Activated gamma-delta T cell treated with Interleukin-2 at 50 U/mL for 16 hours (primary cell): ENCODE measurements at places on chromosomes 11 and 22.

- DNase-seq = no peak
Observed at GRCh38 chr22:48004936-48005335, 1242.5 kb downstream of the TBC1D22A start.

GRCh38 chr11:65078151-65078550 is 5.7 kb downstream of the CDCA5 start:
- peak; percentile 71 for DNase-seq

- DNase-seq = no peak
Observed at GRCh38 chr11:1521382-1522080, 35.0 kb upstream of the MOB2 start.

DNA sequence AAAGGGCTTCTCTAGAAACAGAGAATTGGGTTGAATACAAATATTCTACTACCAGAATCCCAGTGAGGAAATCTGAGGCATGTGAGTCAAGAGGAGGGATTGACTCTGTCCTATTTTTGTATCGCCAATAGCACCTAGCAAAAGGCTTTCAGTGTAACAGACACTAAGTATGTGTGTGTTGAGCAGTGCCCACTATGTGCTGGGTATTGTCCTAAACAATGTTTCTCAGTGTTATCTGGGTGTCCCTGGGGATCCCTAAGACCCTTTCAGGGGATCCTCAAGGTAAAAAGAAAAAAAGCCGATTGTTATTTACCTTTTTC is 21.0 kb upstream of the RBFOX2 start:
- no peak for DNase-seq

GRCh38 chr11:111334532-111335502 is 36.5 kb downstream of the POU2AF3 start:
- no peak for DNase-seq

DNA sequence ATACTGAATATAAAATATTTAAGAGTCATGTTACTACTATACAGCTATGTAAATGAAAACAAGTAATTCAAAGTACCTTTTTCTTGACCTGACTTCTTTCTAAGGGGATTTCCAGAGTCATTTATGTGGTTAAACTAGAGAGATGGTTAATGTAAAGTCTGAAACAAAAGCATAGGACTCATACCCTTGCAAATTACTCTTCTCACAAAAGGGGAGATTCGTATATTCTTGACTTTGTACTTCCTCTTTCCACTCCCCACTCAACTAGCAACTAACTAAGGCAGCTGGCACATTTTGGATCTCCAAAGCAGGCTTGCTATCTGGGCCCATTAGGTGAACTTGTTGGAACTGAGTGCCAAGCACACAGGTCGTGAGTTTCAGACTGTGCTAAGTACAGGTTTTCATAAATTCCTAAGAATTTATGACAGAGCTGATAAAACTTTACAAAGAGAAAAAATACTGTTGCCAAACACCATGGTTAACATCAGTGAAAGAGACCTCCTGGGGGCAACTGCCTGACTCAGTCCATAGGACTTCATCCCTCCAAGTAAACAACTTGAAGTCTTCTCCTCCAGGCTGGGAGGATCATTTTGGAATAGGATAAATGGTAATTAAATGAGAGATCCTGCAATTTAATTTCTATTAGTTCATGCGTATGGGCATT is 77.0 kb upstream of the DDI1 start:
- no peak for DNase-seq

DNA sequence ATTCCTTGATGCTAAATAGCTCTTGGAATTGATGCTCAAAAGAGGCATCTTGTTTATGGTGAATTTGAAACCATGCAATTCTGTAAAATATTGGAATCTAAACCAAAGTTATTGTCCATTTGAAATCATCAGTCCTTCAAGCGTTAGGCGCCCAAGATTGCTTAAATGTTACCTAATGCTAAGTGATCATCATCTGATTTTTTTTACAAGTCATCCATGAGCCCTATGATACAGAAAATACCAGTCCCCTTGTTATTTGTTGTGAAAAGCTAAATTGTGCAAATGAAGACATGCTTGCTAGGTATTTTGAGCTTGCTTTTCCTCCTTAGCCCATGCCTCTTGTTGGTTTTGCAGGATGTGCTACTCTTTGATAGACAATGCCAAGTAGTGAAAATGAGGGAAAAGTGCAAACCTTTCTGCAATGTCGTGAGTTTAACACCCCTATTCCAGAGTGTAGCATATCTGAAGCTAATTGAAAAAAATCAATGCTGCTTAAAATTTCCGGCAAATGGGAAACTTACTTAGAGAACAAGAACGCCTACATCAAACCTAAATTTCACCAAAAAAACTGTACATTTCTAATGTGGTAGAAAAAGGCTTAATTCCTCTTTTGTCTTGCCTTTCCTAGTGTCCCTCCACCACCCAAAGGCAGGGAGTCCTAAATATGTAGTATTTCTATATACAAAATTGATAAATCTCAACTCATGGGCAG is 1.9 kb downstream of the GRK3 start:
- DNase-seq = no peak

DNA sequence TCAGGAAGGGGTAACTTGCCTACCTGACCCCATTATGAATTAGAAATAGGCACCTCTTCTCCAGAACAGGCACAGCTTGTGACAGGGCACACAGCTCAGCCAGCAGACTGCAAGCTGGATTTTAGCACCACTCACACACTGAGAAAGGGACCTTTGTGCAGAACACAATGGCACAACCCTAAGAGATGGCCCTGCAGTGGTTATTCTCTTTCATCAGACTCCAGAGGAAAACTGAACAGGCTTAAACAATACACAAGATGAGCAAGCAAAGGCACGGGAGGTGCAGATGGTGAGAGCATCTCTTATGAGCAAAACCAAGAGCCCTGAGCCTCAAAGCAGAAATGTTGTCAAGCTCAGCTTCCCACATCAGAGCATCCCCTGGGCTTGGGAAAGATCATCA is 93.8 kb upstream of the LRRC55 start:
- no peak for DNase-seq

DNA sequence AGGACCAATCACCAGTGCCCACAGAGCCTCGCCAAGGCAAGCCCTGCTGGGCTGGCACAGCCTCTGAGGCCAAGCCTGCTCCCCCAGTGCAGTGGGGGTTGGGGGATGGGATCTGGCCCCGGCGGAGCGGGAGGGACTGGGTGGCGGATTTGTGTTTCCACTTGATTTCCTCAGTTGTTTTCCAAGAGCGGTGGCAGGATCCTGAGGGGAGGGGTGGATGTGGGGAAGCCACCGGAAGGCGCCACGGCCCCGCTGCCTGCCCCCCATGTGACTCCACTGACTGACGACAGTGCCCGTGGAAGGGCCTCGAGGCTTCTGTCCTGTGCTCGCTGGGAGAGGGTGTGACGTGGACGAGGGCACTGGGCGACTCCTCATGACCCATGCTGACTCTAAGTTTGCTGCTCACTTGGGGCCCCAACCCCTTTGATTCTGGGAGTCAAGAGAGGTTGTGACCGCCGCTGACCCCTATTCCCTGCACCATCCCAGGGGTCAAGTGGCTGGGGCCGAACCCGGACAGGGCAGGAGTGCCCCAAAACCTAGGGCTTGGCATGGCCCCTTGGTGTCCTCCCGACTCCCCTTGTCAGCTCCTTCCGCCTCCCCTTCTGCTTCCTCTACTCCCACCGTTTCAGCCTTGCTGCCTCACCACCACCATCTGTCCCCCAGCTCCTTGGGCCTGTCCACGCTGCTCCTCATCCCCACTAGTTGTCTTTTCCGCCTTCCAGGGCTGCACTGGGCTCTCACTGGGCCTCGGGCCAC is 23.5 kb upstream of the PICK1 start:
- DNase-seq = no peak

DNA sequence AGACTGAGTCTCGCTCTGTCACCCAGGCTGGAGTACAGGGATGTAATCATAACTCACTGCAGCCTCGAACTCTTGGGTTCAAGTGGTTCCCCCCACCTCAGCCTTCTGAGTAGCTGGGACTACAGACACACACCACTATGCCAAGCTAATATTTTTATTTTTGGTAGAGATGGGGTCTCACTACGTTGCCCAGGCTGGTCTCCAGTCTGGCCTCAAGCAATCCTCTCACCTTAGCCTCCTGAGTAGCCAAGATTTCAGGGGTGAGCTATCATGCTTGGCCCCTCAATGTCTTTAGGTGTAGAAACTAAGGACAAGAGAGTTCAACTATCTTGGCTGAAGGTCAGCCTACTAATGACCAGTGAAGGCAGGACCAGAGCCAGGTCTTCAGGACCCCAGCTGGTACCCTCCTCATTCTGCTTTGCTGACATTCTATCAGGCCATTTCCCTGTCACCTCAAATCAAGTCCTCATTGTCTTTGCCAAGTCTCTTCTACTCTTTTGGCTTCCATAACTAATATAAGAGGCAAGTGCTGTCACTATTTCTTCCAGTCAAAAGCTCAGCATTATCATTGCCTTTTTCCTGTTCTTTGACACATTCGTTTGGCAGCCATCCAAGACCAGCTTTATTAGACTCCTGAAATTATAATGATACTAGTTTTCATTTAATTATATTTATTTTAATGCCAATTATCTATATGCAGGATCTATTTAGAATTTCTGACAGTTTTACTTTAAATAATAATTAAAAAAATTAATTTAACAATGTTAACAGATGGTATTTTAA is 264.2 kb upstream of the PITPNB start:
- DNase-seq = no peak

DNA sequence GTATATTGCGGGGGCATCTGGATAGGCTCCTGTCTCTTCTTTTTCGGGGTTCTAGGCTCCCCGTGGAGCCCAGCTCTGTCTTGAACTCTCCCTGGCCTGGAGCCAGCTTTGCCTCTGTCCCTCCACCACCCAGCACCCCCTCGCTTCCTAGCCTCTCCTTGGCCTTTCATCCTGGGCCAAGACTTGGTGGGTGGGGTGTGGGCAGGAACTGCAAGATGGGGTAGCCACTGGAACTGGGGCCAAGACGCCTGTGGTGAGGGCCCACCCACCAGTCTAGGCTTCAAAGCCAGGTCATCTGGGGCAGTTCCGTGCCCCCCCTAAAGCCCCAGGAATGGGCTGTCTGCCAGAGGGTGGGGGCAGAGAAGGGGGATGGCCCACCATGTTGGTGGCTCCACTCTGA is 1.7 kb upstream of the CRYBB1 start:
- DNase-seq = no peak

- DNase-seq = peak; percentile 70
Observed at GRCh38 chr11:62337303-62338181, at the start of gene ASRGL1. Gene ASRGL1, plus strand, starts transcription at chr11:62337448. Its CDS starts 530 bp downstream, at chr11:62337978.

- no peak for DNase-seq
Observed at GRCh38 chr11:128269466-128269865, 317.9 kb downstream of the ETS1 start.

DNA sequence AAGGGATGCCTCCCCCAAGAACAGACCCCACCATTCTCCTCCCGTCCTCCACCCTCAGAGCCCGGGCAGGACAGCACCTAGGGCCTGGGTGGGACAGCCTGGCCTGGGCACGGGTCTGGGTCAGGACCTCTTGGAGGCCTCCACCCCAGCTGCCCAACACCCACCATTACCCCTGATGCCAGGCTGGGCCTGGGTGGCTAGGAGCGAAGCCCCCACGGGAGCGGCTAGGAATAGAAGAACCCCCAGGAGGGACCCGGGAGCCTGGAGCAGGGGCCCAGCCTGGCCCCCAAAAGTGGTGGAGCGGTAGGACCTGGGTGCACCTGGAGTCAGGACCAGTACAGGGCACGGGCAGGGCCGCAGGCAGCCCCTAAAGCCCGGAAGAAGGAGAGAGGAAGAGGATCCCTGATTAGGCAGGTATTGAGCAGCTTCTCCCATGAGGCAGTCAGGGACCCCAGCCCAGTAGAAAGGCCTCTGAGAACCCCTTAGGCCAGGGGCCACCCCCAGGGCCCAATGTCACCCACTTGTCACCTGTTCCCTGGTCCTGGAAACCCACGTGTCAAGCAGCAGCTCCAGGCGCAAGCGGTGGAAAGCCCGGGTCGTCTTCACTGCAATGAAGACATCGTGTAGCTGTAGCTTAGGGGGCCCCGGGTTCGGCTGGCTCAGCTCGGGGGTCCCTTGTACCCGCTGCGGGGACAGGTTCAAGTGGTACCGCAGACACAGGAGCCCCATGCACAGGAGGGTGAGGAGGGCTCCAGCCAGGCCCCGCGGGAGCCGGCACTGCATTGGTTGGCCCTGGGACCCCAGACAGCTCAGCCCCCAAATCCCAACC is 575 bp downstream of the MFNG start:
- DNase-seq = no peak

- no peak for DNase-seq
Observed at GRCh38 chr22:37425800-37426705, 1.2 kb downstream of the ELFN2 start.
